ENCODE measurements at places on chromosomes 1 and 21.
A peak's percentile ranks its signal among the peaks of the same experiment; 100 is the strongest.

GRCh38 chr1:169312084-169312954, 55.3 kb downstream of the NME7 start:
- peak; percentile 97 for DNase-seq

DNA sequence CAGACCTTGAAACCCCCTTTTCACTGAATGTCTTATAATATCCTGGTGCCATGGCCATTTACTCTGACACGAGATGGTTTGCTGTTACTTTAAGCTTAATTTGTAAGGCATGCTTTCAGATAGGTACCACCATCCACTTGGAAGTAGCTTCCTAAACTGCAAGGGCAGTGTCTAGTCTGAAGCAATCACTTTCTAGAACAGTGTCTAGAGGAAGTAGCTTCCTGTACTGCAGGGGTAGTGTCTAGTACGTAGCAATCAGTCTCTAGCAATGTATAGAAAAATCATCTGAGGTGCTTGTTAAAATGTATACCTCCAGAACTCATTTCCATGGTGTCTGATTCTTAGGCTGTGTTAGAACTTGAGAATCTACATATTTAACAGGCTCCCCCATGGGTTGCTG, 42.5 kb downstream of the ZBTB40 start:
- no peak for DNase-seq

DNA sequence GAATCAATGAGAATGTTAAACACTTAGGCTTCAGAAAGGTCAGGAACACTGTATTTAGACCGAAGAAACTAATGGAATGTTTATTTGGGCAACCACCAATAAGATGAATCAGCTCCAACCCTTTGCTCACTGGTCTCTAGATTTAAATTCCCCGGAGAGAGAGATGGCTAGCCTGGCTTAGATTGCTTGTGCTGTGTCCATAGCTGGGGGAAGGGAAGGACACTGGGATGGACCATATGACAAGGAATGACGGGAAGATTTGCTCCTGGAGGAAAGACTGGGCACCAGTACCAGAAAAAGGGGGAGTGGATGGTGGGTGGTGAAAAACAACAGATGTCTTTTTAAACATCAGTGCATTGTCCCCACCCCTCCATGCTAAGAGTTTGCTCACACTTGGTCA, 426.6 kb downstream of the DUSP10 start:
- peak; percentile 72 for DNase-seq

DNA sequence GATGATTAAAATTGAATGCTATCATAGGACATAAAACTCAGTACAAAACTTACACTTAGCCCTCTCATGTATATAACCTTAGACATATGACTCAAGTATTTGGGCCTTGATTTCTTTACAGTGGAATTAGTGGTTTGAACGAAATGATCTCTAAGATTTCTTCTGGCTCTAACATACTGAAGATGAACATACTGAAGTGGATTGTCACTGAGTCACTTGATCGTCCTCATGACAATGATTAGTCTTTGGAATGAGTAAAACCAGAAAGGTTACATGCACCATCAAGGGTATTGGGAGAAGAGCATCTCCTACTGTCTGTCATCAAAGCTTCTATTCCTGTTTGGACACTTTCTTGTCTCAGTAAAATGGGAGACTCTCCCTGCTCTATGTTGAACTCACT, 17.4 kb downstream of the FMN2 start:
- DNase-seq, result peak; percentile 65

GRCh38 chr1:35192853-35193664, at the start of gene SFPQ:
Gene SFPQ (minus strand): TSS chr1:35193145. CDS start chr1:35193049, 96 bp downstream.
- peak; percentile 99 for DNase-seq

DNA sequence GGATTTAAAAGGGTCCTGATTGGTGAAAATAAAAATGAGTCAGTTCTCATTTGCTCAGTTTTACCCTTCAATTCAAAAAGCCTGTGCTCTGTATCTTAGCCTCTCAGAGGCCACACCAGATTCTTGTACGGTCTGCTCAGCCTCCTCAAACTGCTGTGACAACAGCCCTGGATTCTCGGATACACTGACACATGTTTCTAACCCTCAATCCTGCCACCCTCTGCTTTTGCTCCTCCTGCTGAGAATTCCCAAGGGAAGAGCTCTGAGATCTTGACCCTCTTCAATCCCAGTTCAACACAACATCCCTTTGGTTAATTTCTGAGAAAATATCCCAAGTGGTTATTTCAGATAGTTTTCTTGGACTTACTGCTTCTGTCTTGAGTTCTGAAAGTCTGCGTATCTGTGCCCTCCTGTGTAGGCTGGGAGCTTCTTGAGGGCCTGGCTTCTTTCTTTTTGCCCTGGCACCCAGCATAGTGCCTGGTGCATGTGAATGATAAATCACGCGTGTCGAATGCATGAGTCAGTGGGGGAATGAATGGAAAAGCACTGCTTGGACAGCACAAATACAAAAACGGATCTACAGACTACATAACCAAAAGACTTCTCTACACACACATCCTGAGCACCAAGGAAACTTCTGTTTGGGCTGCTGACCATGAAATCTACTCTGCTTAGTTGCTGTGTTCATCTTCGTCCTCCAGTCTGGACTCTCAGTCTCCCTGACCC, 24.5 kb downstream of the IRF2BP2 start:
- no peak for DNase-seq

- DNase-seq, result no peak
Measured at GRCh38 chr1:61273167-61273705, 190.9 kb downstream of the NFIA start.

GRCh38 chr1:5681654-5682053, 310.6 kb downstream of the NPHP4 start:
- DNase-seq, result no peak

DNA sequence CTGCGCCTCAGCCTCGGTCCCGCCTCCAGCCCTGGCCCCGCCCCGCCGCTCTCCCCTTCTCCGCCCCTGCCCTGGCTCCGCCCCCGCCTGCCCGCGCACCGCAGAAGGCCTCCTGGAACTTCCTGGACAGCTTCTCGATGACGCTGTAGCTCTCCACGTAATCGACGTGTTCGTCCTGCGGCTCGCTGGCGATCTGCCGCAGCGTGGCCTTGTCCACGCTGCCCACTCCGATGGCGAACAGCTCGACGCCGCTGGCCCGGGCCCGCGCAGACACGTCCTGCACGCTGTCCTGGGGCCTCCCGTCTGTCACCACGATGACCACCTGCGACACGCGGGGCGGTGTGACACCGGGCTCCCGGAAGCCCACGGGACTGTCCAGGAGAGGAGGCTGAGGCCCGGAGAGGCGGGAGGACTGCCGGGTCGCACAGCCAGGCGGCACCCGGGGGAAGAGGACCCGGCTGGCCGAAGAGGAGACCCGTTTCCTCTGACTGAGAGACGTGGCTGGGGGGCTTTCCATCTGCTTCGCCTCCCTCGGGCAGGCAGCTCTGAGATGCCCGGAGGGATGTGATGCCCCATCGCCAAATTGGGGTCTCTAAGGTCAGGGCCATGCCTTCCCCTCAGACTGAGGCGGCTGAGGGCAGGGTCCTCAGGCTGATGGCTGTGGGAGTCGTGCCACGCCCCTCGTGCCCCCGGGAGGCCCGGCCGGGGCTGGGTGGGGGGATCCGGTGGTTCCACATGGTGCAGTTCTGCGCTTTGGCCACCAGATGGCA, 4.6 kb downstream of the MATN1 start:
- DNase-seq, result peak; percentile 98

GRCh38 chr1:59892841-59893811, 33.4 kb downstream of the CYP2J2 start:
- DNase-seq, result no peak

GRCh38 chr1:53862507-53862906, 24.4 kb upstream of the NDC1 start:
- no peak for DNase-seq

GRCh38 chr1:227440182-227440581, 121.9 kb upstream of the CDC42BPA start:
- DNase-seq, result no peak

DNA sequence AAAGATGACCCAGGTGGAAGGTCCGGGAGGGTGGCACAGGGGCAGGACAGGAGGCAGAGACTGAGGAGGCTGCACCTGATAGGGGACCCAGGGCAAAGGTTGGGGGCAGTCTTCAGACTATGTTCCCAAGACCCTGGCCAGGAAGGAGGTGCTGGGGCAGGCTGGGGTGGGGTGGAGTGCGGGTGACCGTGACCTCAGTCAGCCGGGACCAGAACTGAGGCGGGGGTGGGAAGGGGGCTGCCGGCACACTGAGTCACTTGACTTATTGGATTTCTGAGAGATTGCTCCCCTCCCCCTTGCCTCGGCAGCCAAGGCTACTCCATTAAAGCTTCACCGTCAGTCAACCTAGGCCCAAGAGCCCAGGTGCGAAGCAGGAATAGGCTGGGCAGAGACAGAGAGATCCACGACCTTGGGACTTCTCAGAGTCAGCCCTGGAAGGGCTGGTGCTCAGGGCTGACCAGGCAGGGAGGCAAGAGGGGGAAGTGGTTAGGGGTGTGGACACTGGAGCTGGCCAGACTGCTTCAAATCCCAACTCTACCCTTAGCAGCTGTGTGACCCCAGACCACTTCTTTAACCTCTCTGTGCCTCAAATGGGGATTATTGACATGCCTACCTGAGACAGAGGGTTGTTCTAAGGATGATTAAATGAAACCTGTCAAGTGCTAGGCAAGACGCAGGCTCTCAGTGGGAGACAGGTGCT, 47.9 kb upstream of the LAPTM5 start:
- no peak for DNase-seq

Measured in HFFc6 (cell line).